ENCODE measurements at places on chromosomes 6 and 20. TPM values are rescaled to one million over a fixed set of nuclear protein-coding genes. Genes with fewer than 3 reads are reported as not detected.

- no peak for DNase-seq
Measured at GRCh38 chr6:26538572-26538902, 371 bp downstream of the HMGN4 start.

KHDC1 gene
- 7.7 TPM for polyA plus RNA-seq

DNA sequence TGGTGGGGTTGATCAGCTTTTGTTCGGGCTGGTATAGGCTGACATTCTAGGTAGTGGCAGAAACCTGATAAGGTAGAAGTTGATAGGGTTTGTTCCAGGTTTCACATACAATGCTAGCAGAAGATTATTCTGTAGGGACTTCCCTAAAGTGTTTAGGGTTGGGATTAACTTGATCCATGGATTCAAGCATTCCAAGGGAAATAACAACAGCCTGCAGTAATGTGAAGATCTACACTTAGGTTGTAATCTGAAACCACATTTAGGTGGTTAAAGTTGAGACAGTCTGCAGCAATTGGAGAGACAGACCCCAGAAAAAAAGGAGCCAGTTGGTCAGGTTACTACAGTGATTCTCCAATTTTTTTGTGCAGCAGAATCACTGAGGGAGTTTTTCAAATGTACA lies 56.1 kb downstream of the GJA1 start:
- DNase-seq, result no peak

TDRD6 gene
- not detected for polyA plus RNA-seq

Data from BJ (cell line).